Erythroblast (primary cell): ENCODE measurements at places on chromosomes 3 and 15.
A peak's percentile ranks its signal among the peaks of the same experiment; 100 is the strongest.

DNA sequence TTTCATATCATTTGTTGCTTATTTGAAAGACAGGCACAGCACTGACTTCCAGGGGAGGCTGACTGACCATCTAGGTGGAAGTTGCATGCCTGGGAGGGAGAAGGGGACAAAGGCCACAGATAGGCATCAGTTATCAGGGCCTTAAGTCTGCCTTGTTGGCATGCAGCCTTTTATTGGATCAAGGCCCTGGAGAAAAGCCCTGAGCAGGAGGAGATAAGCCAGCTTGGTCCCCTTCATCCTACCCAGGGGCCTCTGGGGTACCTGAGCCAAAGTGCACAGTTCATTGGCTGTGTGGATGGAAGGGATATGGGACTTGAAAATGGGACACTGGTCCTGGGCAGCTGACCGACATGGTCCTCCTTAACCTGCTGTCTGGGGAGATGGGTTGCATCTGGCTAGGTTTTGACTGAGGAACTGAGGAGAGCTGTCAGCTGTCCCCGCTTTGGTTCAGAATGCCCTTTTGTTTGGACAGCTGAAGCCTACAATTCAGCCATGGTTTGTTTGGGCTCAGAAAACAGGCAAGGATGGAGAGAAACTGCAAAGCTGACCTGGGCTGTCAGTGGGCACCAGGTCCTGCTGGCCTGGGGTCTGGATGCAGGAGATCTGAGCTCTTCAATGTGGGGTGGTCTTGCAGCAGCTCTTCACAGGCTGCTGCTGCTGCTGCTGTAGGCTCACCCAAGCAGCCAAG is 60.0 kb downstream of the FLNB start:
- peak; percentile 66 for DNase-seq

GRCh38 chr15:69210574-69210973 is 50.1 kb downstream of the GLCE start:
- no peak for DNase-seq

DNA sequence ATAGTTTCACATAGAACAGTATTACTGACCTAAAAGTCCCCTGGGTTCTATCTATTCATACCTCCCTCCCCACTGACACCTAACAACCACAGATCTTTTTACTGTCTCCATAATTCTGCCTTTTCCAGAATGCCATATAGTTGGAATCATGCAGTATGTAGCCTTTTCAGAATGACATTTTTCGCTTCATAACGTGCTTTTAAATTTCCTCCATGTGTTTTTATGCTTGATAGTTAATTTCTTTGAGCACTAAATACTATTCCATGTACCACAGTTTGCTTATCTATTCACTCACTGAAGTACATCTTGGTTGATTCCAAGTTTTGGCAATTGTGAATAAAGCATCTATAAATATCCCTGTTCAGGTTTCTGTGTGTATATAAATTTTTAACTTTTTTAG is 77.7 kb upstream of the GPR149 start:
- no peak for DNase-seq

DNA sequence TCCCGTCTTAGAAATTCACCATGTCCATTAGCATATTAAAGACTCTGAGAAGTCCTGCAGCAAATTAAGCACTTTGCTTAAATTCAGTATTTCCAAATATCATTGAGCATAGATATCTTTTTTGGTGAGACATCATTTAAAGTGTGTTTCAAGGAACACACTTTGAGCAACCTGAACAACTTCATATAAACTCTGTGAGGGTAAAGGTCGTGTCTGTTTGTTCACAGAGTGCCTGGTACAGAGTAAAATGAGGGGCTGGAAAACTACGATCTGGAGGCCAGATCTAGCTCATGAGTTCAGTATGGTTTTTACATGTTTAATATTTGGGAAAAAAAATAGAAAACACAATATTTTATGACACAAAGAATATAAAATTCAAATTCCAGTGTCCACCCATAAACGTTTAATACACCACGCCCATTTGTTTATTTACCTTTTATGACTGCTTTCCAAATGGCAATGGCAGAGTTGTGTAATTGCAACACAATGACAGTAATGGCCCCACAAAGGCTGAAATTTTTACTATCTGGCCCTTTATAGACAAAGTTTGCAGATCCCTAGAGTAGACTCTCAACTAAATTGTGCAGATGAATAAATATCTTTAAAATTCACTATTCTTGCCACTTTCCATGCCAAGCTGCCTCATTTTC is 67.4 kb downstream of the SNTN start:
- no peak for DNase-seq

GRCh38 chr15:51318382-51319150 is 19.8 kb downstream of the CYP19A1 start:
- no peak for DNase-seq

DNA sequence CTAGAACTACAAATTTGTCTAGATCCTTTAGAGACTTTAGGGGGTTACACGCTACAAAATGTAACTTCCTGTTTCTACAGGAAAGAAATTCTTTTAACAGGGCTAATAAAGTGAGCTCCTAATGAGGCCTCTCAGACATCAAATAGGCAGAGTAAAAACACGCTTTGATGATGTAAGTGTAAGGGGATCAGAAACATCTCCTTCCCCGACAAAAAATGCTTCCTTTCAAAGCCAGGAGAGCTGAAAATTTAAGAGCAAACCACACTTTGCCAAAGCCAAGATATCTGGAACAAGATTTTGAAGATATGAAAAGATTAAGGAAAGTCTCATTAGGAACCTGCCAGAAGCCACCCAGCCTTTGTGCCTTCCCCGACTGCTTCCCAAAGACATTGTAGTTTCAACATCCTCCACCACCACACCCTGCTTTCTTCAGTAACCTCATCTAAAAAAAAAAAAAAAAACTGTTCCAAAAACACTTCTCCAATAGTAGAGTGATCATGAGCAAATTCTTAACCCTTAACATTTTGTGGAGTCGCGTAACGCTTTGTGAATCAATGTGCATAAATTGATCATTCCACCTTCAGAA is 505.0 kb upstream of the THBS1 start:
- DNase-seq = no peak

DNA sequence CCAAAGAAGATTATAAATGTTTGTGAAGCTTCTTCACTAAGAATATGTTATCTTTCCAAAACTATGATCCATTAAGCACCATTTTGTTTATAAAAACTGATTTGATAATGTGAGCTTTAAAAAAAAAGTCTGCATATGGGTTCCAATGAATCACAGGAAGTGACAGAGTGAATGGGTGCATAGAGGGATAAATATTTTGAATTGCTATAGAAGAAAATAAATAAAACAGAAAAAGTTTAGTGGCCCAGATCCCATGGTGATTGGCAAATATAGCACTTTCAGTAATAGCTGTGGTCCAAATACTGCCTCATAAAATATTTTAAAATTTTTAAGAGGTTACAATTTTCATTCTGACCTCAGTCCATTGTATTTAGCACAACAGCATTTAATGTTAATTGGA is 19.2 kb downstream of the CPA3 start:
- no peak for DNase-seq

DNA sequence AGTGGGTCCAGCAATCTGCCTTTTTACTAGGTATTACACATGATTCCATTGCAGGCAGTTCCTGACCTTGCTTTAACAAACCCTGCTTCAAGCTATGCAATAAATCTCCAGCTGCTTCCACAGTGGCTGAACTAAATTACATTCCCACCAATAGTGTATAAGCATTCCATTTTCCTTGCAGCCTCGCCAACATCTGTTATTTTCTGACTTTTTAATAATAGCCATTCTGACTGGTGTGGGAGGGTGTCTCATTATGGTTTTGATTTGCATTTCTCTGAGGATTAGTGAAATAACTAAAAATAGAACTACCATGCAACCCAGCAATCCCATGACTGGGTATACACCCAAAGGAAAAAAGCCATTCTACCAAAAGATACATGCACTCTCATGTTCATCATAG is 36.4 kb upstream of the DNAJC13 start:
- DNase-seq = no peak

GRCh38 chr3:5302661-5303060 is 115.2 kb downstream of the EDEM1 start:
- no peak for DNase-seq

DNA sequence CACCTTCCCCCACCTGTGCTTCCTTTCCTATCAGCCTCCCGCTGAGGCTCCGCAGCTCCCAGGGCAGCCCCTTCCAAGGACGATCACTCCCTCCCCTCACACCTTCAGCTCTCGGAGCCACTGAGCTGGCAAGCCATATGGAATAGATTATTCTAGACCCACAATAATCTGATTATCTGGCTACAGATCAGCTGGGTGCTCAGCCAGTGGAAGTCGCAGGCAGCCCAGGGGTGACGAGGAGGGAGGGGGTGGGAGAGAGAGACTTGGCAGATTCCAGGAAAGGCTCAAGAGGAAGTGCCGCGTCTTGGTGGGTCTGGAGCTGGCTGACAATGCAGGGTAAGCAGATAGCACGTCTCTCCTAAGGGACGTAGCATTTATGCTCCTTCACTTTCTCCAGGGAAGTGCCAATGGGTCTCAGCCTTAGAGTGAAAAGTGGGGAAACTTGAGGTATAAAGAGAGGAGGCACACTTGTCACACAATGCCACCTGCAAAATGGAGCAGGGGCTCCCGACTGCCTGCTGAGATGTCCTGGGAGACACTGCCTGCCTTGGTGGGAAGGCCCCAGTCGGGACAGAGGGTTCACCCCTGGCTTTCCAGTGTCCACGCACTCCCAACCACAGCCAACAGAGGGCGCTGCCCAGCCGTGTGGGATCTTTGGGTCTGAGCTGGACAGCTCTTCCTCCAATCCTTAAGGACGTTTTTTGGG is 9.4 kb upstream of the MESP1 start:
- DNase-seq = peak; percentile 81

GRCh38 chr3:32946973-32947788 is 4.3 kb upstream of the CCR4 start:
- DNase-seq = no peak

GRCh38 chr3:81378552-81379293 is 382.7 kb downstream of the GBE1 start:
- no peak for DNase-seq

- peak; percentile 76 for DNase-seq
These were observed 253.0 kb upstream of the RASGRP1 start for GRCh38 chr15:38817427-38818156.

GRCh38 chr3:61564395-61565059 is 3.2 kb downstream of the PTPRG start:
- peak; percentile 2 for DNase-seq

DNA sequence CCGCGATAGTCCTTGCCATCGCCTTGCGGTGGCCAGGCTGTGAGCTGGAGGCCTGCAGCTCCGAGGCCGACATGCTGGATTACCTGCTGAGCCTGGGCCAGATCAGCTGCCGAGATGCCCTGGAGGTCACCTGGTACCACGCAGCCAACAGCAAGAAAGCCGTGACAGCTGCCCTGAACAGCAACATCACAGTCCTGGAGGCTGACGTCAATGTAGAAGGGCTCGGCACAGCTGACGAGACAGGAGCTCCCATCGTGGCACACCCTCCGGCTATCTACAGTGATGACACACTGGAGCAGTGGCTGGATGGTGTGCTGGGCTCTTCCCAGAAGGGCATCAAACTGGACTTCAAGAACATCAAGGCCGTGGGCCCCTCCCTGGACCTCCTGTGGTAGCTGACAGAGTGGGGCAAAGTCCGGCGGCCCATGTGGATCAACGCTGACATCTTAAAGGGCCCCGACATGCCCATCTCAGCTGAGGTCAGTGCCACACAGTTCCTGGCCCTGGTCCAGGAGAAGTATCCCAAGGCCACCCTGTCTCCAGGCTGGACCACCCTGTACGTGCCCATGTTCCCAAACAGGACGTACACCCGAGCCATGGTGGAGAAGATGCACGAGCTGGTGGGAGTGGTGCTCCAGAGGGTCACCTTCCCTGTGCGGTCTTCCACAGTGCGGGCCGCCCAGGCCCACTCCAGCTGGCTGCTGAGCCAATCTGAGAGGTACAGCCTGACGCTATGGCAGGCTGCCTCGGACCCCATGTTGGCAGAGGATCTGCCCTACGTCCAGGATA is 70.2 kb downstream of the FAM43A start:
- DNase-seq = no peak

DNA sequence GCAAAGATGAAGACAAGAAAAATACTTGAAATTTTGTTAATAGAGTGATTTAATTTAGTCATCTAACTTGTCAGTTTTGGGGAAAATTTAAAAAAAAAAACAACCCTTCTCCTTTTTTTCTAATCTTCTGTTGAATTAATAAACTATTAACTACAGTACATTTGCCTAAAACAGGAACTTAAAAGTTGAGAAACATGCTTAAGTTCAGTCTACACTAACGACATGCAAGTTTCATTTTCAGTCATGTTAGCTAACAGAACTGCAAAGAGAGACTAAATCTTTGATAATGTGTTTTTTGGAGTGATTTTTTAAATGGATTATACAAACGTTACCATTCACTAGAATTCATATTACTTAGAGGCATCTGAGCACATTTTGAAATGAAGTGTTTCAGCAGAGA is 71.9 kb upstream of the MBNL1 start:
- peak; percentile 15 for DNase-seq

GRCh38 chr3:23580096-23580713 is 225.6 kb upstream of the UBE2E1 start:
- no peak for DNase-seq

DNA sequence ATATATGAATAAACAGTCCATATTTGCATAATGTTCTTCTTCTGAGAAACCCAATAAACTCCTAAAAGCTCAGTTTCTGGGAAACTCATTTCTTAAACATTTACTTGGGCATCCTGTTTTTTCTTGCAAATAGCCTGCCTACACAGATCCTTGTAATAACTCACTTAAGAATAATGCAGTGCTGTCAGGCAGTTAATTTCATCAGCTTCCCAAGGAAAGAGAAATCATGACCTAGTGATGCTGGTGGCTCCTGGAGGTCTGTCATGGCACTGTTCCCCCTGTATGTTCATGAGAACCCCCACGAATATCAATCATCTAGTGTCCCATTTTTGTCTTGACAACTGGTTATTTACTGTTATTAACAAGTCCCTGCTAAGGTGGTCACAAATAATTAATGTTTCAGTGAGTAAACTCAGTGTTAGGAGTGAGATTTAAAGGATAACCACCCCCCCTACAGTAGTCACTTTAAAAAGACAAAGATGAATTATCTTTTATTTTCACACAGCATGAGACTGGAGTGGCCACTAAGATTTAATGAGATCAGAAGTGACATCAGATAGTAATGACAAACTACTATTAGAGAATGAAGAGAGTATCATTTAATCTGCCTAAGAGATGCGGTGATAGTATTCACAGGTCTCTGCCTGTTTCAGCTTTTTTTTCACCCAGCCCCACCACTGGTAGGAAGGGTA is 279.5 kb upstream of the NECTIN3 start:
- DNase-seq = no peak

DNA sequence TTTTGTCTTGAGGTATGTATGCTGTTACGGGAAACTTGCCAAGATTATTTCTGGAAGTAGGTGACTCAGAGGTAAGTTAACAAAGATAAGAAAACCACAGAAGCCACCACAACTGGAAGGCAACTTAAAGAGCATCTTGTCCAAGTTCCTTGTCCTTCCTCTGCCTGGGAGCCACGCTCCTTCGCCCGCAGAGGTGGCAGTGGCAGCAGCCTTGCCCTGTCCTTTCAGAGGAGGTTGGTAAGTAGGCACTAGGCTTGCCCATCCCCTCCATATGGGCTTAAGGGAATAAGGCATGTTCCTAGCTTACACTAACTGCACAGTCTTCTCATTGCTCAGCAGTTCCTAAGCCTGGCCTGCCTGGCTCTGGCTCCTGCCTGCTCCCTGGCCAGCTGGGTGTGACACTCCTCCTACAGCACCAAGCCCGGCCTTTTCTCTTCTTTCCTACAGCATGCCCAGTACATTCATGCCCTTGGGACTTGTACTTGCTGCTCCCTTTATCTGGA is 48.0 kb upstream of the RAB6B start:
- peak; percentile 35 for DNase-seq
